ENCODE measurements at places on chromosomes 1 and 21.

DNA sequence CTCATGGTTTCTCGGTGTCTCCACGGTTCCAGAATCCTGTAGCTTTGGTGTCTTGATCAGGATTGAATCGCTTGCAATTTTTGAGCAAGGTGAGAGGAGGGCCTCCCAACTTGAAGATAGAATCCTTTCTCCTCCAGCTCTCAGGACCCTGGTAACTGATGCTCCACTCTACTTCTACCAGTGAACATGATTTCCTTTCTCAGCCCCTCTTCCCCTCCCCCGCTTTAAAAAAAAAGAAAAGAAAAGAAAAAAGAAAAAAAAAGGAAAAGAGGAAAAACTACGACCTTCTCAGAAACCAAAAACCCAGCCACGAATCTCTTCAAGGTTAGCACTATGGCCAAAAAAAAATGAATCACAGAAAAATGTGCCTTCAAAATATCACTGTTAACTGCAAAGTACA is 1.2 kb downstream of the ARHGEF11 start:
- no peak for DNase-seq

- DNase-seq = no peak
These were observed 384.4 kb upstream of the CAMK1G start for GRCh38 chr1:209198961-209199750.

DNA sequence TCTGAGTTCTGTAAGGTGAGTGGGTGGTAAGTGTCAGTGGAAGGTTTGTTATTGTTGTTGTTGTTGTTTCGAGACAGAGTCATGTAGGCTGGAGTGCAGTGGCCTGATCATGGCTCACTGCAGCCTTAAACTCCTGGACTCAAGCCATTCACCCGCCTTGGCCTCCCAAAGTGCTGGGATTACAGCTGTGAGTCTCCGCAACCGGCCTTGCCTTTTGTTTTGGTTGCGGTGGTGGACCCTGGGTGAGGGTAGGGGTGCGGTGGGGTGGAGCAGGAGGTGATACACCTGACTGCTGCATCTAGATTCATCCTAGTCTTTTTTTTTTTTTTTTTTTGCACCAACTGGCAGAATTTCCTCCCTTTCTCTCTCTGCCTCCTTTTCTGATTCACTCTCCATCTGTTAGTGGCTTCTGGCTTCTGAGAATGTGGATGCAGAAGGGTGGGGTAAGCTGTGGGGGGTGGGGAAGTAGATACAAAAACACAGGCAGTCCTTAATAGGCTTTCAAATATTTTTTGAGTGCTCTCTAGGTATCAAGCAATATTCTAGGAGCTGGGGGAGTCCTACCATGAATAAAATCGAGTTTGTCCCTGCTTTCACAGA is 4.6 kb upstream of the GMEB1 start:
- no peak for DNase-seq

- DNase-seq = no peak
These were observed 88.4 kb downstream of the LRRC8C start for GRCh38 chr1:89721351-89721750.

- no peak for DNase-seq
These were observed 82.1 kb downstream of the NENF start for GRCh38 chr1:212514782-212515181.

GRCh38 chr1:248862695-248862997 is 3.8 kb upstream of the ZNF692 start:
- DNase-seq = no peak
